ENCODE measurements at places on chromosomes 5 and 9.

- no peak for DNase-seq
These were observed 90.1 kb downstream of the DRD1 start for GRCh38 chr5:175353926-175354325.

DNA sequence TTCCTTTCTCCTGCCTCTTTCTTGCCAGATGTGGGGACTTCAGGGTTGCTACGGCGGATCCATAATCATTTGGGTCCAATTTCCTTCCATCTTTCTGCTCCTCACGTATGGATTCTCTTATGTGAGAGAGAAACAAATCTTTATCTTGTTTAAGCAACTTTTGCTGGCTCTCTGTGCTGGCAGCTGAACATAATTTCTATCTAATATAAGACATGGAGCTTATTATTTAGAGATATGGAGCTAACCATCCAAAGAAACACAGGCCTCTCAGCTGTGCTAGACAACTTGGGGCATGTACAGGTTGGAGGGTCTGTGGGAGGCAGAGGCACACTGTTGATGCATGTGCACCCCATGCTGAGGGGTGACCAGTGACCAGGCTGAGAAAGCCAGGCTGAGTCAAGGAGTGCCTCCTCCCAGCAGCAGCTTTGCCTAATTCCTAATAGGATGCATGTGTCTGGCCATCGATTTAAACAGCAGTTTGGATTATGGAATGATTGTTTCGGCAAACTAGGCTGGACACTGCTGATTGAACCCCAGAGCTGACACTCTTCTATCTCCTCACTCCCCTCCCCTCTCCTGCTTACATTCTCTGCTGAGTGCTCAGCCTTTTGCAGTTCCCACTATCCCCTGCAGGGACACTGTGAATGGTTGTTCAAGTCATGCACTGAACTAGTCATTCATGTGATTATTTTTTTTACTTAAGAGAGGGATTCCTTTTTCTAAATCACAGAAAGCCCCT, 195.8 kb downstream of the ERCC6L2 start:
- no peak for DNase-seq

GRCh38 chr9:113349445-113350094, at the start of gene BSPRY:
Gene BSPRY, plus strand, starts transcription at chr9:113349541. Its CDS starts 39 bp downstream, at chr9:113349580.
- no peak for DNase-seq

- DNase-seq = no peak
These were observed 318.4 kb downstream of the CWC27 start for GRCh38 chr5:65087154-65087553.

- no peak for DNase-seq
These were observed 69.4 kb downstream of the PSMB7 start for GRCh38 chr9:124345751-124346281.

DNA sequence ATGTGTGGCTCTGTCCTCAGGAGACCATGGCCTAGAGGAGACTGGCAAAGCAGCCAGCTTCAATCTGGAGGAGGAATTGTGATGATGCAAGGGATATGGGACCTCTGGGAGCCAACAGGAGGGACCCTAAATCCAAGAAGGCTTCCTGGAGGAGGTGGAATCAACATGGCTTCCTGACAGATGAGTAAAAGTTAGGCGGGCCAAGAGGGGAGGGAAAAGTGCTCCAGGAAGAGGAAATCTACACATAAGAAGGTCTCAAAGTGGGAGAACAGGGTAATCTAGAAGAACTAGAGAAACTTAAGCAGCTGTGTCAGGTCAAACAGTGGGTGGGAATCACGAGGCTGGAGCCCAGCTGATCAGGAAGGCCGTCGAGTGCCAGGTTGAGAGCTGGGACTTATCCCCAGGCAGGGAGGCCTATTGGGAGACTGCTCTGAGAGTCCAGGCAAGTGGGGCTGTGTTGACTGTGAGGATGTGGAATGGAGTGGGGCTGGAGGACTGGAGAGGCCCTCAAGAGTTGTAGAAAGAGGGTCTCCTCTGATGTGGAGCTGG, 119.1 kb downstream of the C9orf50 start:
- DNase-seq = no peak

DNA sequence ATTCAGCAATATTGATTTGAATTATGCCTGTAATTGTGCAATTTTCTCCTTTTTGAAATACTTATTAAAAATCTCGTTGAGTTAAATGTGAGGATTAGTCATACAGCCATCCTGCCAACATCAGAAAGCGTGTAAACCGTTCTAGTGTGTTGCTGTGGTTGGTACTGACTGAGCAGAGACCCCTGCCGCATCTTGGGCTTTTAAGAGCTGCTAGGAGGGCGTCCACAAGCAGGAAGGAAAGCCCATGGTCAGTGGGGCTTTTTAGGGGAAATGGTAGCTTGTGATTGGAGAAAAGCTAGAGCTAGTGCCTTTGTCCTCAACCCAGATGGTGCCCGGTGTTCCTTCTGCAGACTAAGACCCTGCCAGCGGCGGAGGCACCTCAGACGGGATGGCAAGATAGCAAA, 1.3 kb downstream of the SDHA start:
- DNase-seq = no peak

DNA sequence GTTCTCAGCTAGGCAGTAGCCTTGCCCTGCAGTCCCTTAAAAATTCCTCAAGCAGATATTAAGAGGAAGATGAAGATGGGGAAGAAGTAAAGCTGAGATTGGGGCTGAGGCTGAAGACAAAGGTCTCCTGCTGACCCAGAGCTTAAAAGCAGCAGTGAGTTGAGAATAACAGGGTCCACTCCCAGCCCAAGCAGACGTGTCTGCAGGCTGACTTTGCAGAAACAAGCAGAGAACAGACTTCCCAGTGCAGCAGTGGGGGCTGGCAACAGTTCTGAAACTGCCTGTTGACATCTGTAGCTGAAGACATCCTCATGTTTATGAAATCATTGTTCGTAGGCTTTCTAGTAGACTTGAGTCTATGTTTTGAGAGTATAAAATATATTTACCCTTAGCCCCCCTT, 1.1 kb downstream of the CTXN3 start:
- DNase-seq = no peak

GRCh38 chr5:72300590-72301339, 19.3 kb downstream of the MRPS27 start:
- no peak for DNase-seq

All from stimulated activated CD8-positive, alpha-beta memory T cell treated with anti-CD3 and anti-CD28 coated beads, Interleukin-4, amount 100 ng/mL, for 1 hour (primary cell).